ENCODE measurements at places on chromosomes 11 and 22. TPM values are rescaled to one million over a fixed set of nuclear protein-coding genes. Genes with fewer than 3 reads are reported as not detected.
A peak's percentile ranks its signal among the peaks of the same experiment; 100 is the strongest.

Gene SLC43A3
- 27.1 TPM for total RNA-seq

Gene TRIM44
- total RNA-seq = 27.5 TPM

DNA sequence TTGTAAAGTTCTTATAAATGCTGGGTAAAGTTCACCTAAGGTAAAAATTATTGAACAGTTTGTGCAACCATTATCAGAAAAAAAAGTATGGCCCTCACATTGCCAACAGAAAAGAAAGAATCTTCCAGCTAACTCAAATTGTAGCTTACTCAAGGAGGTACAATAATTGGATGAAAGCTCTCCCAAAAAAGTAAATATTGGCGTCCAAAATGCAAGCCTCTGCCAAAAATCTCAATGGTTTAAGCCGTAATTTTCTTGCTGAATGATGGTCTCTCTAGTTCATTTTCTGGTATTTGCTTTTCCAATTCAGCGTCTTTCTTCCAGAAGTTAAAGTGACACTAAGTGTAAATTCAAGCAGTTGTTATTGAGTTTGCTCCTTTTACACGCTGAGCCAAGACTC is 727.3 kb downstream of the LRRC4C start:
- H3K27ac ChIP-seq = no peak overlapping the region
- H3K27me3 ChIP-seq = no peaks in the 10 kb centered on the region
- no peak overlapping the region for H3K4me3 ChIP-seq

GRCh38 chr22:19892257-19892879 is 37.7 kb upstream of the GNB1L start:
- H3K36me3 ChIP-seq = peaks cover 23% of the 10 kb centered on the region
- H3K4me1 ChIP-seq = peaks cover 41% of the 10 kb centered on the region
- no peak overlapping the region for H3K4me3 ChIP-seq
- H3K27ac ChIP-seq = no peak overlapping the region
- no peak for DNase-seq

- no peaks in the 10 kb centered on the region for H3K4me1 ChIP-seq
- no peaks in the 10 kb centered on the region for H3K27me3 ChIP-seq
- no peak overlapping the region for H3K27ac ChIP-seq
- peaks cover 34% of the 10 kb centered on the region for H3K36me3 ChIP-seq
- DNase-seq = peak; percentile 54
Measured at GRCh38 chr11:60887556-60887955, 18.8 kb downstream of the PRPF19 start.

- no peak overlapping the region for H3K4me3 ChIP-seq
- H3K27ac ChIP-seq = no peak overlapping the region
- peaks cover 22% of the 10 kb centered on the region for H3K4me1 ChIP-seq
- H3K27me3 ChIP-seq = no peaks in the 10 kb centered on the region
- no peak for DNase-seq
- H3K36me3 ChIP-seq = peaks cover 46% of the 10 kb centered on the region
Measured at GRCh38 chr11:119028346-119029068, 2.2 kb downstream of the SLC37A4 start.

- peaks cover 7% of the 10 kb centered on the region for H3K4me1 ChIP-seq
- no peaks in the 10 kb centered on the region for H3K36me3 ChIP-seq
- H3K27ac ChIP-seq = no peak overlapping the region
- H3K27me3 ChIP-seq = peaks cover 14% of the 10 kb centered on the region
Measured at GRCh38 chr22:22203048-22203971, 41.3 kb upstream of the VPREB1 start.

DNA sequence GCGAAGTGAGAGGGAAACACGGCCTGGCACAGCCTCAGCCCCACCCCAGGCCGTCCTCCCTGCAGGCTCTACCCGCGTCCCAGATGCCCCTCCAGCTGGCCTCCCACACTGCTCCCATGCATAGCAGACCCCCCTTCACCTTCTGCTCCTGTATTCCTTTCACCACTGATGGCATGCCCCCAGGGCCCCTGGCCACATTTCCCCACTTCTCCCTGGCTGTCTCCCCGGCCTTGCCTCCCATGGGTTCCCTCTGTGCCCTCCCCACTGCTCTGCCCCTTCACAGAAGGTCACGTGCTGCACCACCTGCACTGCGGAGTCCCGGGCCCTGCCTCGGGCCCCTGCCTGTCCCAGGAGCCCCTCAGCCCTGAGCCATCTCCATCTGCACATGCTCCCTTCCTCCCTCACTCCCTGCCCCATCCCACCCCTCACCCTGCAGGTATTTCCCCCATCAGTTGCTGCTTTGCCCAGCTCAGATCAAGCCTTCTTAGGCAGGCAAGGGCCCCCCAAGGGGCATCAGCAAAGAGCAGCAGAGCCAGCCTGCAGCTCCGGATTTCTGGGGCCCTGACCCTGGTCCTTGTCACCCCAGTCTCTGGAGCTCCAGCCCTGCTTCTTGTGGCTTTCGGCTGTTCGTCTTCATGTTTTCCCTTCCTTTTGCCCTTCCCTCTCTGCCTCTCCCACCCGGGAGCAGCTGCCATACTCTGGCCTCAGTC is 46.4 kb downstream of the GAB4 start:
- H3K27ac ChIP-seq = no peak overlapping the region
- no peak for DNase-seq
- H3K4me1 ChIP-seq = no peaks in the 10 kb centered on the region
- no peak overlapping the region for H3K4me3 ChIP-seq
- no peaks in the 10 kb centered on the region for H3K27me3 ChIP-seq

Measured in muscle of leg (tissue), 16 donors.